Activated T-helper 1 cell treated with anti-CD3 and anti-CD28 coated beads, Interleukin-12 subunit alpha, Interleukin-12 subunit beta, Interleukin-2, Interleukin-4 antibody, amounts not matched to agents 30 ng/mL and 10 ng/mL and 1 ng/mL, durations not matched to agents 14 hours and 24 hours and 36 hours (primary cell): ENCODE measurements at places on chromosomes 1 and 21.

- H3K27ac ChIP-seq, result no peak overlapping the region
- H3K4me3 ChIP-seq, result no peak overlapping the region
- H3K36me3 ChIP-seq, result no peaks in the 10 kb centered on the region
- no peaks in the 10 kb centered on the region for H3K4me1 ChIP-seq
- DNase-seq, result no peak
- peaks cover 2% of the 10 kb centered on the region for H3K27me3 ChIP-seq
Measured at GRCh38 chr1:18009055-18009454, 98.5 kb upstream of the IGSF21 start.

- no peaks in the 10 kb centered on the region for H3K27me3 ChIP-seq
- peaks cover 47% of the 10 kb centered on the region for H3K36me3 ChIP-seq
- no peak overlapping the region for H3K4me3 ChIP-seq
- peaks cover 9% of the 10 kb centered on the region for H3K4me1 ChIP-seq
- DNase-seq, result no peak
Measured at GRCh38 chr1:93869653-93870052, 9.4 kb downstream of the DNTTIP2 start.

DNA sequence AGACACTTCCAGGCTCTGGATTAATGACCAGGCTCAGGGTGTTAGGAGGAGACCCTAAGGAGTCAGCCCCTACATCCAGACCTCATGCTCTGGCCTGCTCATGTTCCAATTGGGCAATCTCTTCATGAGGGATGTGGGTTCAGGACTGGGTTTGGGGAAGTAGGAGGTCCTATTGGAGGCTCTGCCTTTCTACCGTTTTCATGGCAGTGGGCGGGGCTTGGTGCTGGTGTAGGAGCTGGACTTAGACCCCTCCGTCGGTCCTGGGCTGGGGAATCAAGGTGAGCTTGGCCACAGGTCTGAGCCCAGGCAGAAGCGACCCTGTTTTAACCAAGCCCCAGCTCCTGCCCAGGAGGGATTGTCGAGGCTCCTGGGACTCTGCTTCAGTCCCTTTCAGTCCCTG, 123.4 kb downstream of the PRDM16 start:
- H3K4me1 ChIP-seq, result no peaks in the 10 kb centered on the region
- H3K27ac ChIP-seq, result no peak overlapping the region
- H3K36me3 ChIP-seq, result no peaks in the 10 kb centered on the region
- no peak overlapping the region for H3K4me3 ChIP-seq

GRCh38 chr1:179129702-179130473, 48.0 kb downstream of the TOR3A start:
- peaks cover 18% of the 10 kb centered on the region for H3K4me1 ChIP-seq
- H3K27ac ChIP-seq, result peak overlapping the region; percentile 88
- peaks cover 12% of the 10 kb centered on the region for H3K36me3 ChIP-seq
- H3K27me3 ChIP-seq, result no peaks in the 10 kb centered on the region
- DNase-seq, result no peak

DNA sequence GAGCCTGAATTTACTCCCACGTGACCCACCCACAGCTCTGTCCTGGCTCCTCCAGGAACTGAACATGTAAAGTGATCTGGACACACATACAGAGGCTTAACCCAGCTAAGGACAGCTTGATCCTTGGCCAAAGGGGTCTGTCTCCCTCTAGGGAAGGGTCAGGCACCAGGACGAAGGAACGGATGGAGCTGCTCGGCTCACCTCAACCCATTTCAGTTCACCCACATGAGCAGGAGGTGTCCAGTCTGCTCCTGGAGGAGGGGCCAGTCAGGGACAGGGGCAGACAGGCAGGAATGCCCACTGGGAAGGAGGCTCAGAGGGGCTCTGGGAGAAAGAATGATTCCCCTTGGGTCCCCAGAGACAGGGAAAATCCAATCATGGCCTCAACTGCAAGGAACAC, 567.2 kb downstream of the PTPRU start:
- H3K36me3 ChIP-seq, result no peaks in the 10 kb centered on the region
- DNase-seq, result no peak
- H3K27me3 ChIP-seq, result peaks cover 2% of the 10 kb centered on the region
- H3K27ac ChIP-seq, result no peak overlapping the region
- no peaks in the 10 kb centered on the region for H3K4me1 ChIP-seq

DNA sequence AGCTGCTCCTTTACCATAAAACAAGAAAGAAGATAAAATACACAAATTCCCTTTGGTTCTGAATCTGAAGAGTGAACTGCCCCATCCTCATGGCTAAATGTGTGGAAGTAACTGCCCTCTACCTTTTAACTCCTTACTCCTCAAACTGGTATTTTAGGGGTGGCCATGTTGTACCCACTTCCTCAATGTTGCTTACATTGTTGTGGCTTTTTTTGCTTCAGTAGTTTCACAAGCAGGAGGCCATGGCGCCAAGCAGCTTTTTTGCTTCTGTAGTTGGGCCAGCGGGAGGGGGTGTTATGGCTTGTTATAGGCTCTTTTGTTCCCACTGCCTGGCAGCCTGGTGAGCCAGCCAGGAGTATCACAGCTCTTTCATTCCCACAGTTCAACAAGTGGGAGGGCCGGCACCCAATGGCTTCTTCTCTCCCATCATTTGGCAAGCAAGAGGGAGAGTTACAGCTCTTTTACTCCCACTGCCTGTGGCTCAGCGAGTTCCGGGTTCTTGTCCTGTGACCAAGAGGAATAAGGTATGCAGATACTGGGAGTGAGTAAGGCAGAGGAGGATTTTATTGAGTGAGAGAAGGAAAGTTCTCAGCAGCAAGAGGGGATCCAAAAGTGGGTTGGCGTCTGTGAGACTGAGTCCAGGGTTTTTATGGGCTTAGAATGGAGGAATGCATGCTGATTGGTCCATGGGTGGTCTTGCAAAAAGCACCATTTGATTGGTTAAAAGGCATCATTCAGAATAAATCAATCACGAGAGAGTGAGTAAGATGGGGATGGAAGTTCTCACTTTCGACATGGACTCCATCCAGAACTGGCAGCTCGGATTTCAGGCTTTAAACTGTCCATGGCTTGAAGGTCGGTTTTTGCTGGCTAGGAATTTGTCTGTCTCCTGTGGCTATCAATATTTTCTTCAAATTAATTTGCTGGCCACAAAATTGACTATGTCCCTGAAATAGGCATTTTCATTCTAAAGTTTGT, 429.6 kb downstream of the HLX start:
- H3K36me3 ChIP-seq, result no peaks in the 10 kb centered on the region
- no peaks in the 10 kb centered on the region for H3K4me1 ChIP-seq
- no peak overlapping the region for H3K27ac ChIP-seq
- peaks cover 1% of the 10 kb centered on the region for H3K27me3 ChIP-seq
- no peak for DNase-seq
- no peak overlapping the region for H3K4me3 ChIP-seq

- no peak overlapping the region for H3K4me3 ChIP-seq
- no peak overlapping the region for H3K27ac ChIP-seq
- peaks cover 20% of the 10 kb centered on the region for H3K4me1 ChIP-seq
- no peak for DNase-seq
- H3K27me3 ChIP-seq, result no peaks in the 10 kb centered on the region
- H3K36me3 ChIP-seq, result peaks cover 40% of the 10 kb centered on the region
Measured at GRCh38 chr1:3886691-3887090, 13.4 kb downstream of the C1orf174 start.
